ENCODE measurements at places on chromosomes 7 and 10.

- DNase-seq, result no peak
Measured at GRCh38 chr10:8112230-8112905, 57.9 kb downstream of the GATA3 start.

DNA sequence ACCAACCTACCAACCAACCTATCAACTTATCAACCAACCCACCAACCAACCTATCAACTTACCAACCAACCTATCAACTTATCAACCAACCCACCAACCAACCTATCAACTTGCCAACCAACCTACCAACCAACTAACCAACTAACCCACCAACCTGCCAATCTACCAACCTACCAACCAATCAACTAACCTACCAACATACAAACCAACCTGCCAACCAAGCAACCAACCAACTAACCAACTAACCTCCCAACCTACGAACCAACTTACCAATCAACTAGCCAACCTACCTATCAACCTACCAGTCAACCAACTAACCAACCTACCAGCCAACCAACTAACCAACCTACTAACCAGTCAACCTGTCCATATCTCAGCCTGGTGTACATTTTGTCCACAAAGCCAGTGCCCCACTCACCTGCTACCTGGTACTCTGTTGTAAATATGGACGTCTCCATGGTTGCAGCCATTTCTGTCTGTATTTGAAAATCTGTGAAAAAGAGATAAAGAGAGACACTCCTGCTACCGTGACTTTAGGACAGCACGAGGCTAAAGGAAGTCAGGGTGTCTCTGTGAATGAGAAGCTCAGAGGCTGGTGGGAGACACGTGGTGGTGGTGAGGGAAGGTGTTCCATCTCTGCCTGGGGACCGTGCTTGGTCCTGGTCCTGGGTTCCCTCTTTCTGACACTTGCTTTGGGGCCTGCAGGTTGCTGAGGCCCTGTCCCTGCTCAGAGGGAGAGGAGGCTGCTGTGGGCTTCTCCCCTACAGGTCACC, 41.9 kb upstream of the IL15RA start:
- DNase-seq, result no peak

DNA sequence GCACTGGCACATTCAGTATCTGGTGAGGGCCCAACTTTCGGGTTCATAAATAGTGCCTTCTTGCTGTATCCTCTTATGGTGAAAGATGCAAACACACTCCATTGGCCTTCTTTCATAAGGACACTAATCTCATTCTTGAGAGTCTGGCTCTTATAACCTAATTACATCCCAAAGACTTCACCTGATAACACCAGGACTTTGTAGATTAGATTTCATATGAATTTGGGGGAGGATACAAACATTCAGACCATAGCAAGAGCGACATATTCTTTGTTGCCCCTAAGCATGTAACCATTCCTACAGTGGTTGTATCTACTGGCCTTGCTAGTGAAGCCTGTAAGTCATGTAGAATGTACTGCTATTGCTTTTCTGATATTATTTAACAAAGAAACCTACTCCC, 525.2 kb downstream of the GFRA1 start:
- no peak for DNase-seq

GRCh38 chr7:87575521-87575920, 25.2 kb downstream of the ABCB1 start:
- peak; percentile 21 for DNase-seq
